ENCODE measurements at places on chromosomes 11 and 22.

DNA sequence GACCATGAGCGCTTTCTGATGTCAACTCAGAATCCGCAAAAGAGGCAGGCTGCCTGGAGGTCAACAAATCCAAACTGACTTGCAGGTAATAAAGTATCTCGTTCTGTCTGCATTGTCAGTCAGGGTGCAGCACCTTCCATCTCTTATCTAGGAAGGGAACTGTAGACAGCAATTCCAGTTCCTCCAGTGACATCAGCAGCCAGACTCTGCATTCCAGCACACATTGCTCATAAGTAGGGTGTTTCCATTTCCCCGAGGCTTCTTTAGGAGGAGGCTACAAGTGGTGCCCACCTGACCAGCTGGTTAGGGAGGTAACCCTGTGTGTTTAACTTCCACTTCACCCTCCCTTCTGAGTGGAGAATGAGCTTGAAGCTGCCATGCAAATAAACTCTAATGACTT lies 53.3 kb downstream of the NTM start:
- DNase-seq = no peak

DNA sequence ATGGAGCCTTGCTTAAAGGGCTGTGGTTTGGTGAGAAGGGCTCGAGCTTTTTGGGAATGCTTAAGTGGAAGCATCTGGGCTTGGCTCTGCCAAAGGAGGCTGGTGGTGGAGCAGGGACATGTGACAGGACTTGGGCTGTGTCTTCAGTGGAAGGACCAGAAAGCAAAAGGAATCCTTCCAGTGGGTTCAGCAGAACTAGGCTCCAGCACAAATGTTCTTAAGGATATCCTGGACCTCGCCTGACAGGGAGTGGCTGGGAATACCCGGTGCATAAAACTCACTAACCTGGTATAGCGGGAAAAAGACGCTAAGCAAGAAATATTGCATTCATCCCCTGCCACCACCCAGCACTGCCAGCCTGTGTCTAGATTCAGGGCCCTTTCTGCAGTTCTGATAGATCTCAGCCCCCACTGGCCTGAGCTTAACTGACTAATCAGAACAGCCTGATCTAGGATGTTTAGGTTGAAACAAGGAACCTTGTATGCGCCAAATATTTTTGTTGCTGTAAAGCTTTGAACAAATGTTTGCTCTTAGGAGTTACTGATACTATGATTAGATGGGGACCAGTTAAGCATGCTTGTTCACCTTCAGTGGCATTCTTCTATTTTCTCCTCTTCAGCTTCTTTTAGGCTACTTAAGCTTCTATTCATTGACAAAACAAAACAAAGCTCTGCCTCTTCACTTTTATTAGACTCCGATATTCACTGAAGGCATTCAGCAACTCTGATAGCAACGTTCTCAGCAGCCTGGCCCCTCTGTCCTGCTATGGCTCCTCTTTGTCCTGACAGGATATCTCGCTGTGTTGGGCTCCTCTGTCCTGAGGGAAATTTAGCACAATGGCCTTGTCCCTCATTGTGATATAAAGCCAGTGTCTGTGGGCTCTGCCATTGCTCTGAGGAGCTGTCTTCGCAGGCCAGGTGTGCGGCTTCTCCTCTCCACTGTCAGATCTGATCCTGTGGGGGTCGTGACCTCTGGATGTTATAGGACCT lies 25.0 kb downstream of the PPFIBP2 start:
- no peak for DNase-seq

GRCh38 chr22:35502836-35503235 lies 37.8 kb upstream of the RASD2 start:
- no peak for DNase-seq

GRCh38 chr22:32584650-32585049 lies 110.0 kb downstream of the FBXO7 start:
- no peak for DNase-seq

DNA sequence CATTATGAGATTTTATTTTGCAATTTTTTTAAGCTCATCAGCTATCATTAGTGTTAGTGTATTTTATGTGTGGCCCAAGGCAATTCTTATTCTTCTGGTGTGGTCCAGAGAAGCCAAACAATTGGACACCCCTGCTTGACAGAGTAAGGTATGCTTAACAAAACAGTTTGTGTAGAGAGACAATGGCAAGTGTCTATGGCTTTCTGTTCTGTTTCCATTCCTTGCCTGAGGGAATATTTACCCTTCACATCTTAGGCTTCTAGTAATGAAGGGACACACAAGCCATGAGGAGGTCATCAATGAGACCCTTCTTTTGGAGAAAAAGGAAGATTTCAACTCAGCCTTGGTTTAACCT lies 1278.4 kb upstream of the TENM4 start:
- DNase-seq = no peak

GRCh38 chr22:46072981-46073682 lies 77.2 kb upstream of the PPARA start:
- DNase-seq = peak; percentile 38

DNA sequence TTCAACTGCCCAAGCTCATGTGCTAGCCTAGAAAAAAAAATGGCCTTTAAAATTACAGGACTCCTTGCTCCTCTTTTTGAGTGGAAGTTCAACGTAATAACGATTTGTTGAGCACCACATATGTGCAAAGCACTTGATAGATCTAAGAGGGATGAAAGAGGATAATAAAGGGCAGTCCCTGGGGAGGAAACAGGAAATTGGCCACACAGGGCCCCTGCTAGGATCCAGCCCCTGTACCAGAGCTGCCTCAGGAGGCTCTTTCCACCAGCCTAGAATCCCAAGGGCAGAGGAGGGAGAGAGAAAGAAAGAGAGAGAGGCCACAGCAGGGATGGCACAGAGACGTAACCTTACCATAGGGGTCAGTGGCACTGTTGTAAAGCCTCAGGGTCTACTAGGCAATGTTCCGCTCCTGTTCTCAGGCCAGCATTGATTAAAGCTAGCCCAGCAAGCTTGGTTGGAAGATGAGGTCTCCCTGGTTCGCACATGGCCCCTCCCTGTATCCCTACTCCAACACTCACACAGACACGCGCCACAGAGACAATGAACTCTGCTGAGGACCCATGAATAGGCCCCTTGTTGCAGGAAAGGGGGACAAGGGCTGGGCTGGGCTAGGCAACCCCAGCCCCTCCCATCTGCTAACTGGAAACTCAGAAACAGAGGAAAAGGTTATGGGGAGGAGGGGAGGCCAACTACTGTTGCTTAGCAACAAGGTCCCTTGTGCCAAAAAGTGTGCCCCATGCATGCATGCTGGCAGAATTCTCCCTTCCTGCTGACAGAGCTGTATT lies at the start of gene TMPRSS5:
TSS of gene TMPRSS5 (minus strand) at position 438 of the 785 bp plus-strand sequence. CDS start at position 354, 84 bp downstream.
- no peak for DNase-seq

DNA sequence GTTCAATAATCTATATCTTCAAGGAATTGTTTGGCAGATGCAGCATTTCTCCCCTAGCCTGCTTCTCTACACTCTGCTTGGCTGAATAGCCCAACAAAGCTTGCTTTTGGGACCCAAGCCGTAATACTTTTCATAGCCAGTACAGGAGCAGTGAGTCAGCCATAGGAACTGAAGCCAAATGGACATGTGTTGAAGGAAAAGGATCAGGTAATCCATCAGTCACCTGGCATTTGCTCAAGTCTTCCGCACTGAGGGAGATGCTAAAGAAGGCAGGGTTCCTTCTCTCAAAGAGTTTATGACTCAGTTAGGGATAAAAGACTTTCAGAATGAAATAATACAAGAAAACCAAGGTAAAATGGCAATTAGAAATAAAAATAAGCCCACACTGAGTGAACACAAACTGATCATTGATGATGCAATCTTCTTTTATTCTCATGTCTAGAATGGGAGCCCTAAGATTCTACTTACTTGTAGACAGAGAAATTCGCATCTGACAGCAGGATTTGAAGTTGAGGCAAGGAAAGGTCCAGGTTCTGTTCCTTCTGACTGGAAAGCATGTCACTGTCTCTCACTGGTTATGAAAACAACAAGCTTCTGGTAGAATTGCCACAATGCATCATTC lies 13.2 kb downstream of the C11orf87 start:
- DNase-seq = no peak

- DNase-seq = no peak
These were observed 40.3 kb upstream of the RASSF10 start for GRCh38 chr11:12968826-12969225.

DNA sequence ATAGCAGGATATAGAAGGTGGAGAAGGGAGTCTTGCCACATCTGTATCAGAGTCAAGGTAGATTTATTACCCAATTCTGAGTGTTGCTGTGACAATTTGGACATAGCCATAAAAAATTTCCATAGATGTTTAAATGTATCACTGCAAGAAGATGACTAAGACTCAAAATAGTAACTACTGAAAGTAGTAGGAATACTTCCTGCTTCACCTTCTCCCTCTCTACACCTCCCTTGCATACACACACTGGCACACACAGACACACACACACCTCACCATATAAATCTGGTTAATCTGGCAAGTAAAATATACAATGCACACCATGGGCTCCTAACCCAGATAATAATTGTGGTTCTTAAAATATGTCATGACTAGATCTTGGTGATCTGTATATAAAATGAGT lies 5.2 kb upstream of the ZDHHC13 start:
- DNase-seq = no peak

- no peak for DNase-seq
These were observed 419.3 kb upstream of the FAT3 start for GRCh38 chr11:91805293-91805692.

DNA sequence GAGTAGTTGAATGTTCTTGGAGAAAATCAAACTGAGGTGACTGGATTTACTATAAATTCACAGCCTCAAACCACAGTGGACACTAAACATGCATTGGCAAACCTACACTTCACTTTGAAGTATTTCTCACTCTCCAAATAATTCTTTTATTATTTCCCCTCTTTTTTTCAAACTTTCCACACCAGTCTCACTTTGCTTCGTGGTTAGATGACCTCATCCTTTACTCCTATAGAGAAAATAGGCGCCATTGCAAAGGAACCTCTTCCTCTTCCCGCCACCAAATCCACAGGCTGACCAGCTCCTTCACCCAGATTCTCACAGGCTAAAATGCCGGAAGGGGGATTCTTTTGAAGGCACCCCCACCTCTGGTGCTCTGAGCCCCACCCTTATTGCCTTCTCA lies 33.4 kb downstream of the HTR3A start:
- no peak for DNase-seq

DNA sequence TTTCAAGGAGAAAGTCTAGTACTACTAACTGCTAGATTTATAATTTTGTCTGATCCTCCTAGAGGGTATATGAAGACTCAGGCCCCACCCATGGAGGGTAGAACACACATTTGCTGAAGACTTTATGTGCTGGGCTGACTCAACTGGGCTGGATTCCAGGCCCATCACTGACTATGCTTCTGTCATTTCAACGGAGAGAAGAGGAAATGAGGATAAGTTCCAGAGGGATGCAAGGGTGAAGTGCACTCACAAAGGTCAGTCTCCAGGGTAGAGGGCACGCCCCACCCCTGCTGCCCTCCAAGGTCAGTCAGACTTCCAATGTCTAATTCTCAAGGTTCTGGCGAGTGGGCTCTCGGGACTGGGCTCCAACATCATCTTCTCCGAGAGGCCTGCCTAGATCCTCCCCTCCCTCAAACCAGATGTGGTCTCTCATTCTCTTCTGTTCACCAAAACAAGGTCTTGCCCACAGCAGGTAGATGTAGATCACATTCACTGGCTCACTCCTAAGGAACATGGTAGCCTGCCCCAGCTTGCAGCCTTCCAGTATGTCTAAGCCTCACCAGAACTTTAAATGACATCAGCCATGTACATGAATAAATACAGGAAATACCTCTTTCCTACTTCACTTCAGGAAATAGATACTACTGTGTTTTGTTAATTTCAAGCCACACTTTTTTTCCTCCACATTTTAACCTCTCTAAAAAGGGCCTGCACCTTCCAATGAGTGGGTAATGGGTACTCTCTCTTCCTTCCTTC lies 7.3 kb upstream of the C11orf86 start:
- peak; percentile 40 for DNase-seq

GRCh38 chr11:109902764-109903433 lies 190.3 kb upstream of the ZC3H12C start:
- no peak for DNase-seq

DNA sequence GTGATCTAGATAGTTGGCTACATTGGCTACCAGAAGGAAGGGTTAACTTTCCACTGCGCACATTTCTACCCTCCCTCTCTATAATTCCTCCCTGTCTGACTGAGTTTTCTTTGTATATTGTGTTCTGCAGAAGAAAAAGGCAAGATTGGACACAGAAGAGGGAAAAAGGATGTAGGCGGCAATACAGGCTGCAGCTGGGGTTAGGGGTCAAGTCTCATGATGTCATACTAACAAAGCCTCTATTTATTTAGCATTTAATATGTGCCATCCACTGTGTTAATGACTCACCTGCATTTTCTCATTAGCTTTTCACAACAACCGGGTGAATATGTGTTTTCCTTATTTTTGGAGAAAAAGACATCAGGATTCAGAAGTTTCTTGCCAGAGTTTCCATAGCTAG lies 2.0 kb downstream of the FAM83F start:
- DNase-seq = peak; percentile 23

GRCh38 chr11:19246816-19247215 lies 6.1 kb upstream of the E2F8 start:
- DNase-seq = no peak

- no peak for DNase-seq
These were observed 36.4 kb downstream of the IGSF9B start for GRCh38 chr11:133920109-133920990.

GRCh38 chr11:107785401-107785800 lies 73.2 kb downstream of the SLC35F2 start:
- DNase-seq = peak; percentile 3

- peak; percentile 50 for DNase-seq
These were observed 22.0 kb downstream of the RHBDD3 start for GRCh38 chr22:29245626-29246385.

GRCh38 chr11:36510594-36510942 lies 496 bp upstream of the TRAF6 start:
- peak; percentile 46 for DNase-seq

DNA sequence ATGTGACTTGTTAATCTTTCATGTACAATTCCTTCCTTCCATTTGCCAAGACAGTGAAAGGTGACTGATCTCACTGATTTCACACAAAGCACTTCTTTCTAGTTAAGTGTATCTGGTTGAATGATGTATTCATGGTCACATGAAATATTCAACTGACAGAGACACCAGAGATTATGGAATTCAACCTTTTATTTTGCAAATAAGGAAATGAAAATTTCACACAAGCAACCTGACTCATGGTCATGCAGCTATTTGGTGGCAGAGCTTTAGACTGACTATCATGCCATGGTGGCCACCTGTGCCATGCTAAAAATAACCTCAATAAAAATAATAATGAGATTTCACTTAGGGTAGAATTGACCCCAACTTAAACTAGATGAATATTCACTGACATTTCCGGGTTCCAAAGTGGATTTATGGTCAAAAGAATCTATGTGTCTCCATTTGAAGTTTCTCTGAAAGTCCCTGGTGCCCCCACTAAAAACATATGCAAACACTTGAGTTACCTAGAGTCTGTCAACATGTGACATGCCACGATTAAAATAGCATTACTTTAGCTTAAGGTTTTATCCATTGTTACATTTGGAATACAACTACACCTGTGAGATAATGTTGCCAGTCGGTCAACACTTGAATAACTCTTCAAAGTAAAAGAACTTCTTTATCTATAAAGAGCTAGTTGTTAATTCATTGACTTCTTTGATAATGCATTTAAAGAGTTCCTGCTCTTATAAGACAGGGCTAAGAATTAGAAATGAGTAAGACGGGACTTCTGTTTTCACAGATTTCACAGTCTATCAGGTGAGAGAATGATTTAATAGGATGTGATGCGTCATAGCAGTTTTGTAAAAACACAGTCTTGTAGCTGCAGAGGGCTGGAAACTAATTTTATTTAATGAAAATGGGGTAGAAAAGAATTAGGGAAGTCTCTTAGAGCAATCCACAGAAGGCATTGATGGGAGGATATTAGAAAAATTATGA lies 94.6 kb upstream of the OR9G4 start:
- no peak for DNase-seq

Measured in RKO (cell line).